T-cell (primary cell): ENCODE measurements at places on chromosomes 5 and 9. TPM values are rescaled to one million over a fixed set of nuclear protein-coding genes. Genes with fewer than 3 reads are reported as not detected.

MEIKIN gene
- 0.53 TPM for total RNA-seq

TSSK1B gene
- not detected for total RNA-seq

PITX1 gene
- total RNA-seq: 0.38 TPM

SMIM3 gene
- 9.1 TPM for total RNA-seq

CCDC127 gene
- 3.8 TPM for total RNA-seq

WDR31 gene
- 1.6 TPM for total RNA-seq

KIF3A gene
- total RNA-seq: 15.2 TPM

WDR38 gene
- total RNA-seq: not detected

BTNL8 gene
- total RNA-seq: not detected

SLC6A3 gene
- total RNA-seq: not detected

RPL37 gene
- total RNA-seq: 2,003 TPM

MARCOL gene
- not detected for total RNA-seq

GRIN3A gene
- total RNA-seq: 0.08 TPM

FOXD4 gene
- 0.35 TPM for total RNA-seq

SPATA31D4 gene
- total RNA-seq: not detected

FOXD1 gene
- 0.39 TPM for total RNA-seq

CDKN2B gene
- total RNA-seq: 1.4 TPM

PCDHA12 gene
- not detected for total RNA-seq

SPATA31C1 gene
- not detected for total RNA-seq

SV2C gene
- total RNA-seq: 0.07 TPM

MCIDAS gene
- total RNA-seq: not detected

LCN1 gene
- total RNA-seq: not detected

FBP1 gene
- 3.9 TPM for total RNA-seq

SLC34A1 gene
- total RNA-seq: 0.16 TPM

FBP2 gene
- total RNA-seq: not detected

ECM2 gene
- total RNA-seq: not detected

GPR150 gene
- 2.2 TPM for total RNA-seq

IQGAP2 gene
- 73.9 TPM for total RNA-seq

ARHGAP26 gene
- 22.8 TPM for total RNA-seq

TICAM2 gene
- 1.7 TPM for total RNA-seq

SLCO6A1 gene
- total RNA-seq: not detected

HMCN2 gene
- total RNA-seq: not detected

FCN2 gene
- not detected for total RNA-seq

OLFML2A gene
- total RNA-seq: 0.18 TPM

FAM151B gene
- total RNA-seq: 0.38 TPM

LPAR1 gene
- total RNA-seq: not detected

PCDHAC1 gene
- not detected for total RNA-seq

TPM2 gene
- 57.5 TPM for total RNA-seq

FBXL7 gene
- total RNA-seq: not detected

TMEM174 gene
- total RNA-seq: not detected

GABRA1 gene
- total RNA-seq: not detected

PCDHGA3 gene
- not detected for total RNA-seq

TEX48 gene
- not detected for total RNA-seq

NOTCH1 gene
- total RNA-seq: 96.1 TPM

VLDLR gene
- total RNA-seq: 0.92 TPM

SAXO1 gene
- total RNA-seq: 0.35 TPM

FSD1L gene
- 2.3 TPM for total RNA-seq

TLR4 gene
- 0.16 TPM for total RNA-seq

ACOT12 gene
- not detected for total RNA-seq

SPATA9 gene
- not detected for total RNA-seq

MTX3 gene
- 17.9 TPM for total RNA-seq

GLRA1 gene
- not detected for total RNA-seq

CTSL gene
- total RNA-seq: 0.54 TPM
